HCT116 (cell line): ENCODE measurements at places on chromosomes 3 and 15. TPM values are rescaled to one million over a fixed set of nuclear protein-coding genes. Genes with fewer than 3 reads are reported as not detected.

Gene ATP10A
- total RNA-seq: 0.02 TPM

Gene GUCA1C
- total RNA-seq: not detected

Gene RFT1
- 33.6 TPM for total RNA-seq

DNA sequence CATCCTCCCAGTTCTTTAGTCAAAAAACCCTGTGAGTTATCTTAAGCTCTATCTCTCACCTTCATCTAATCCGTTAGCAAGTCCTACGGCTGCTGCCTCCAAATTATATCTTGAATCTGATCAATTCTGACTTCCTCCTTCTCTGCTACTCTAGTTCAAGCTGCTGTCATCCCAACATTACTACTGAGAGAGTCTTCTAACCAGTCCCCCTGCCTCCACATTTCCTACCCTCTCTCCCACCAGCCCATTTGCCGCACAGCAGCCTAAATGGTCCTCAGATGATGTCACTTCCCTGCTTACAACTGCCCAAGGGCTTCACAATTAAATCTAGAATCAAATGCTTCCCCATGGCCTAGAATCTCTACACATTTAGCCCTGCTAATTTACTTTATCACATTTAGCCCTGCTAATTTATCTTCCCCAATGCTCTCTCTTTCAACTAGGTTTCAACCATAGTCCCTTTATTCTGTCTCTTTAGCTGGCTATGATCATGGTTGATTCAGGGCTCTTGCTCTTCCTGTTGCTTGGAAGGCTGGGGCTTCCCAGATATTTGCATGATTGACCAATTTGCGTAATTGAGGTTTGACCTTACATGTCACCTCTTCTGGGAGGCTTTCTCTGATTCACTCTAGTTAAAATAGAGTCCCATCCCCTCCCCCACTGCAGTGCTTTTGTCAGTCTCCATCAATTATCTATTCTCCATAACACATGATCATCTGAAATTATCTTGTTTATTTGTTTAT, 11.0 kb upstream of the ARL14 start:
- no peak for DNase-seq

DNA sequence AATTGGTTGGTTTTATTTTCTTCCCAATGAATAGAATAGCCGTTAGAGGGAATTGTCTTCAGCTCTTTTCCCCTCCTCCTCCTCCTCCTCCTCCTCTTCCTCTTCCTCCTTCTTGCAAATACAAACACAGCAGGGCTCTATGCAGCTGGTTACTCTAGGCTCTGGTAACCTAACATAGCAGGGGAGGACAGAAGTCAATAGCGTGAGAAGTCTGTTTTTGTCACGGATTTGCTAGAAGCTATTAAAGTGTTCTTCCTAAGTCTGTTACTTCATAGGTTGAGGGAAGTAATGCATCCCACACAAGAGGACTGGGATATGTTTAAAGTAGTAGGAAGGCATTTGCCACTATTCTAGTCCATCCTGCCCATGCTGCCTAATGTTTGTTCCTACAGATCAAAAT, 374.7 kb upstream of the TPRG1 start:
- DNase-seq: no peak

DNA sequence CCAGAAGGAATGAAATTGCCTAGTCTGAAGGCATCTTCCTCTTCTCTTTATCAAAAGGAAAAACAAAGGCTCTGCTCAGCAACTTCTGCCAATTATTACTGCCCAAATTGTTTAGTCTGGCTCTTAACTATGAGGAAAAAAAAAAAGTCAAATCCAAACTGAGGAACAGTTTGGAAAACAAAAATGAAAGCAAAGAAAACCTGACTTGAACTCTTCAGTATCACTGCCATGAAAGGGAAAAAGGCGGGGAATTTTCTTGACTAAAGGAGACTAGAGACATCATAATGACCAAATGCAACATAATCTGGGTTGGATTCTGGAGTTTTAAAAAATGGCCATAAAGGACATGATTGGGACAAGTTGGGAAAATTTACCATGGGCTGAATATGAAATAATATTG, 156.3 kb downstream of the STT3B start:
- DNase-seq: no peak

GRCh38 chr3:14764331-14765059, 54.3 kb upstream of the FGD5 start:
- DNase-seq: no peak
